IMR-90 (cell line): ENCODE measurements at places on chromosomes 11 and 22. TPM values are rescaled to one million over a fixed set of nuclear protein-coding genes. Genes with fewer than 3 reads are reported as not detected.
A peak's percentile ranks its signal among the peaks of the same experiment; 100 is the strongest.

DNA sequence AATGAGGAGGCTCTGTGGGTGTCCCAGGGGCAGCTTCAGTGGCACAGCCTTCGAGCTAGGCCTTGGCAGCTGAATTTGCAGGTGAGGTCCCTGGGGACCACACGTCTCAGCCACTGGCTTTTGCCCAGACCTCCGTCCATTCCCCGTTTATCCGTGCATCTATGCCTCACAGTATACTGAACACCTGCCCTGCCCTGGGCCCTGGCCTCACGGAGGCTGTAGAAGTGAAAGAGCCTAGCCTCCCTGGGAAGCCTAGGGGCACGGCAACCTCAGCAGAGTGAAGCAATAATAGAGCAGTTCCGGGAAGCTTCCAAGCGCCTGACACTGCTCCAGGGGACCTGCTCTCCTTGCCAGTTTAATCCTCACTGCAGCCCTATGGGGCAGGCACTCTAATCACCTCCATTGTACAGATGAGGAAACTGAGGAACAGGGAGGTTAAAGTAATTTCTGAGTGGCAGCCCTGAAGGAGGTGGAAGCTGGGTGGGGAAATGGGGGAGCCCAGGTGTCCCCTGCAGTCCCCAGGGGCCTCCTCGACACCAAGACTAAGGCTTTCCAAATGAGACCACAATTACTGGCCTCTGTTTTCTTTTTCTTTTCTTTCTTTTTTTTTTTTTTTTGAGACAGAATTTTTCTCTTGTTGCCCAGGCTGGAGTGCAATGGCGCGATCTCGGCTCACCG lies 2.7 kb upstream of the NFAM1 start:
- DNase-seq, result no peak
- no peak overlapping the region for H3K27ac ChIP-seq
- peaks cover 49% of the 10 kb centered on the region for H3K27me3 ChIP-seq
- peaks cover 1% of the 10 kb centered on the region; the same call in 1 of the 2 replicates for H3K4me1 ChIP-seq
- H3K4me3 ChIP-seq, result no peak overlapping the region
- H3K36me3 ChIP-seq, result no peaks in the 10 kb centered on the region

DNA sequence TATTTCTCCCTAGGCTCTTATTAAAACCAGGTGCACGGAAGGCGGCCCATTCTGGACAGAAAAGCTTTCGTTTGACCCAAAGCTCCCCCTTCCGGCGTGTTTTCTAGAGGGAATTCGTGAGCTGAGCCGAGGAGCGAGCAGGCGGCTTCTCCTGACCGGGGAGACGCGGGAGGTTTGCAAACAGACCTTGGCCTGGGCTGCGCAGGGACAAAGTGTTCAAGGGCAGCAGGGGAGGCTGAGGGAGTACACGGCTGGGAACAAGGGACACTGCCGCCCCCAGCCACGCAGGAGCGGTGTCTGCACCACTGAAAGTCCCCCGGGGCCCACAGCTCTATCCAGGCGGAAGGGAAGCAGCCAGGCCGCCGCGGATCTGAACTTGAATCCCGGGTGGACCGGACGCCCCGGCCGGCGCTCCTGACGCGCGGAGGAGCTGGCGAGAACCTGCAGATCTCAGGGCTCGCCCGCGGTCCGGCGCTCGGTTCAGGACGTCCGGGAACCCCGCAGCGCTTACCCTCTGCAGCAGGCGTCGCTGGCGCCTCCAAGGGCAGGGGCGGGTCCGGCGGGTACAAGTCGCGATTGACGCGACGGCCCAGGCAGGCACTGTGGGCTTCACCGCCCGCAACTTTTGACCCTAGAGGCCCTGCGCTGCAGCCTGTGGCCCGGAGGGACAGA lies 101.9 kb downstream of the WT1 start:
- no peaks in the 10 kb centered on the region for H3K4me1 ChIP-seq
- DNase-seq, result peak; percentile 24
- H3K27me3 ChIP-seq, result peaks cover 7% of the 10 kb centered on the region

GRCh38 chr11:35418282-35419183 lies 825 bp downstream of the SLC1A2 start:
- H3K4me1 ChIP-seq, result peaks cover 2% of the 10 kb centered on the region; the same call in 1 of the 2 replicates
- no peak overlapping the region for H3K27ac ChIP-seq
- DNase-seq, result peak; percentile 12
- peaks cover 24% of the 10 kb centered on the region for H3K27me3 ChIP-seq
- H3K36me3 ChIP-seq, result peaks cover 4% of the 10 kb centered on the region; the same call in 1 of the 2 replicates

GRCh38 chr11:109349276-109350080 lies 72.5 kb upstream of the C11orf87 start:
- no peak overlapping the region for H3K4me3 ChIP-seq
- H3K4me1 ChIP-seq, result no peaks in the 10 kb centered on the region
- DNase-seq, result no peak
- no peak overlapping the region for H3K27ac ChIP-seq
- H3K27me3 ChIP-seq, result no peaks in the 10 kb centered on the region; the same call in 1 of the 2 replicates

The SAA4 gene
- not detected in 2 replicates for polyA plus RNA-seq

- DNase-seq, result peak; percentile 30
- no peaks in the 10 kb centered on the region for H3K27me3 ChIP-seq
- H3K27ac ChIP-seq, result peak overlapping the region; percentile 35; the same call in 1 of the 2 replicates
- H3K36me3 ChIP-seq, result no peaks in the 10 kb centered on the region
- H3K4me3 ChIP-seq, result peak overlapping the region; percentile 73
These were observed 62.7 kb downstream of the PAK1 start for GRCh38 chr11:77411137-77411707.

DNA sequence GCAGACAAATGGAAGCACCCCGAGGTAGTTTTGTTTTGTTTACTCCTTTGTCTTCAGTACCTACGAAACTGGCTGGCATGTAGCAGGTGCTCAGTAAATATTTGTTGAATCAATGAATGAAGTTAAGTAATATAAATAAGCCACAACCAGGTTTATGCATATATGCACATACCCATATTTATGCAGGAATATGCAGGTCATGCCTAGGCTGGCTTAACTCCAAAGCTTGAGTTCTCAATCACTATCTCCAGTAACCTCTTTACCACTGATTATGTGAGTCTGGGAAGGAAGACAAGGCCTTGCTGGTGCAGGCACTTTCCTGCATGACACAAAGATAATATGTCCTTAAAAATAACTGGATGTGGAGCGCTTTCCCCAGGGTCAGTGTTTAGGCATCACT lies 27.5 kb downstream of the ARL14EP start:
- peaks cover 2% of the 10 kb centered on the region for H3K27me3 ChIP-seq
- no peak for DNase-seq
- H3K4me3 ChIP-seq, result no peak overlapping the region
- H3K36me3 ChIP-seq, result no peaks in the 10 kb centered on the region
- H3K27ac ChIP-seq, result no peak overlapping the region
